GM20000 (cell line): ENCODE measurements at places on chromosomes 3 and 15.

DNA sequence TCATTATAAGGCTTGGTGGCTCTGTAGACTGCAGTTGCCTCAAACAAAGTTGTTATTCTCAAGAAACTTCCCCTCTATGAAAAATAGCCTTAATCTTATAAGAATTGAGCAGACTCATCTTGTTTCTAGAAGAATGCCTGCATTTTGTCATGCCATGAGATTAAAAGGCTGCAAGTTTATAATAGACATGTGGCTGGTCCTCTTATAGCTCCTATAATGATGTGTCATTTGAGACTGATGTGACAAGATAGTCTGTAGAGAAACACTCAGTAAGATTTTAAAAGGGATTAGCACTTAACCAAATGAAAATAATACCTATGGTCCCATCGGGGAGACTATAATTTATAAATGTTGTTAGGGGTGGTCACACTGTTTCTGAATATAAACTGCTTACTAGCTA is 312.5 kb downstream of the OXSM start:
- DNase-seq: no peak

DNA sequence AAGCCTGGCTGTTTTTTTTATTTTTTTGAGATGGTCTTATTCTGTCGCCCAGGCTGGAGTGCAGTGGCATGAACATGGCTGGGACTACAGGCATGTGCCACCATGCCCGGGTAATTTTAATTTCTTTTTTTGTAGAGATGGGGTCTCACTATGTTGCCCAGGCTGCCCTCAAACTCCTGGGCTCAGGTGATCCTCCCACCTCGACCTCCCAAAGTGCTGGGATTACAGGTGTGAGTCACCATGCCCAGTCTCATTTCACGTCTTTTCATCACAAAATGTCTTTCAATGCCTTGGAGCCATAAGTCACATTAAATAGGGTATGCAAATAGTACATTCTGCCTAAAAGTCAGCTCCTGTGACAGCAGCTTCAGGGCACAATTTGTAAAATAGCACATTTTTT is 52.8 kb downstream of the SOX2 start:
- DNase-seq: no peak

- no peak for DNase-seq
Measured at GRCh38 chr15:57156210-57156884, 220.0 kb upstream of the CGNL1 start.

DNA sequence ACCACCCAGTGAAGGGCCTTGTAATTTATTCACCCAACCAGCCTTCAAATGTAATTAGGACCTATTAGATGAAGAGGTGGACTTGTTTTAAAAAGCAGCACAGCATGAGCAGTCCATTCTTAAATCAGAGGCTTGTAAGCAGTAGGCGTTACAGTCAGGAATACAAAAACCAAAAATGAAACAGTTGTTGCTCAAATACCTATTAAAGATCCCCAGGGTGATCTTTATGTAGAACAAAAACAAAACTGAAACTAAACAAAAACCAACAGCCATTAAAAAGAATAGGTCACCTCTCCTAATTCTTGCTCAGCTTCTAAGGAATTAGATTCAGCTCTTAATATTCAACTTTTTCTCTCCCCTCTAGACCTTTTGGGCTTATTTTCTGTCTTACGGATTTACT is 104.9 kb upstream of the ST8SIA2 start:
- DNase-seq: peak; percentile 27

- DNase-seq: peak; percentile 39
Measured at GRCh38 chr15:38252481-38253350, at the start of gene SPRED1. SPRED1 (plus strand) TSS chr15:38252836; CDS start chr15:38253186, 350 bp downstream.

DNA sequence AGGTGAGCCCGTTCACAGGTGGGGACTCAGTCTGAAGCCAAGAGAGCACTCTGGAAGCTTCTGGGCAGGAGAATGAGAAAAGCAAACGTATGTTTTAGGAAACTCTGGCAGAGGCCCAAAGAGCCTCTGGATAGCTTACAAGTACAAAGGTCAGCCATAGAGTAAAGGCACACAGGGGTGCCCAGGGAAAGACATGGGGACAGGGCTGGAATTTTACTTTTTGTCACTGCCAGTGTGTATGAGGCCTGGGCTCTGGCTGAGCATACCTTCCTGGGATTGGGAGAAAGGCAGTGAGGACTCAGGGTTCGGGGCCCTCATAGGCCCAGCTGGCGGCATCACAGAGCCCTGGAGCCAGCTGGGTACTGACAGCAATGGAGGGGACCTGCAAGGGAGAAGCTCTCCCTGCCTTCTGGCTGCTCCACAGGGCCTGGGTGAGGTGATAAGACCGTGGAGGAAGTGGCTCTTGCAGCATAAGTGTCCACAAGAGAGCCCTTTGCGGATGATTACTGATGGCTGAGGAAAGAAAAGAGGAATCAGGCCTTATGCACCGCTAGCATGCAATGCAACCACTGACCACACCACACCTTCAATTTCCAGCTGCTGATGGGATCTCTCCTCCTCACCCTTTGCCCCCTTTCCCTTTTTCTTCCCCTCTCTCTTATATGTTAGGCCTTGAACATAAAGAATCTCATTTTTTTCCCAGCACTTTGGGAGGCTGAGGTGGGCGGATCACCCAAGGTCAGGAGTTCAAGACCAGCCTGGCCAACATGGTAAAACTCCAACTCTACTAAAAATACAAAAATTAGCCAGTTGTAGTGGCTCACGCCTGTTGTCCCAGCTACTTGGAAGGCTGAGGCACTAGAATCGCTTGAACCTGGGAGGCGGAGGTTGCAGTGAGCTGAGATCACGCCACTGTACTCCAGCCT is 25.1 kb upstream of the BCL2L10 start:
- no peak for DNase-seq

DNA sequence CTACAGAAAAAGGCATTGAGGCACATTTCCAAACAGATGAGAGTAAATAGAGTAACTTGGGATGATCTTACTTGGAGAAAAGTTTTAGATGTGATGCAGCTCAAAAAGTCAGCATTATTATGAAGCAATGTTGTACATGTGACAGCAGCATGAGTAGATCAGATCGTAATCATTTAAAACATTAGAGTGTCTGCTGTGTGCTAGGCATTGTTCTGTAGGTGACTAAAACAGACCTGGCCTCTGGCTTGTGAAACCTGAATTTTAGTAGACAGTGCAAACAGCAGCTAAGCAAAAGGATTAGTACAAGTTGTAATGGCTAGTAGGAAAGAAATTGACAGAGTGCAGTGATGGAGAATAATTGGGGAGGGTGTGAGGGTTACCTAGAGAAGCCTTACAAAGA is 15.1 kb downstream of the UBE2E1 start:
- DNase-seq: no peak
